Urothelium cell line (cell line): ENCODE measurements at places on chromosomes 6 and 20.

DNA sequence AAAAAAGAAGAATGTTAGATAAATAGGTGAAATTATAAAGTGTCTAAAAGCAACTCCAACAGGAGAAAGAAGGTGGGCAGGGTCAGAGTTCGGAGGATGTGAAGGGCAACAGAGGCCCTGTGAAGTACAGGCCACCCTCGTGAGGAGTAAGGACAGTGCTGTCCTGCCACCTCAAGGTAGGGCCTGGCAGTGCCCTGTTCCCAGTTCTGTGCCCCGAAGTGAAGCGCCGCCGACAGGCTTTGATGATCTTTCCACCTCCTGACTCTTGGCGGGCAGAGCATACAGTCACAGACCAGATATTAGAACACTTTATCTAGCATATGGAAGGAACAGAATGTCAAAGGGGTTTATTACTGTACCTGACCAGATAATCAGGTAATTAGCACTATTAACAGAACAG lies 75.8 kb downstream of the GJA10 start:
- DNase-seq: no peak

DNA sequence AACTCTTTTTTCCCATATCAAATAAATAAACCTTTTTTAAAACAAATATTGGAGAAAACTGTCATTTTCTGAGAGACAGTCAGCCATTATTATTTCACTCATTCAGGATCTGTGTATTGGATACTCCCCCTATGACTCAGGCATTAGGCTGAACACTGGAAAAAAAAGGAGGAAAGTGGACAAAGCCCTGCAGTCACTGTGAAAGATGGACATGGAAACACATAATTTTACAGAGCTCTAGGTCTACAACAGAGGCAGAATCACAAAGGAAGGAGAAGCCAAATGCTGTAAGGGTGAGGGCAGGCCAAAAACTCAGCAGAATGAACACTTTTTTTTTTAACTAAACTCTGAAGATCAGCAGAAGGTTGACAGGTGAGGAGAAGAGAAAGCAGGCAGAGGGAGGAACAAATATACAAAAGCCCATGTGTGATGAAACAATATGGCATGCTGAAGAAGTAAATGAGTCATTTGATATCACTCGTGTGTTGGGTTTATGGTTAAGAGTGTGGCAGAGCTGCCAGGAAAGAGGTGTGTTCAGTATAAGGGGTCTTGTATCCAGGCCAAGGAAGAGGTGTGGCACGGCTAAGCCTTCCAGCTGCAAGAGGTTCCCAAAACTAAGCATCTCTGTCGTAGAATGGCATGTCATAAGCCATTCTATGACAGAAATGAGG lies 39.1 kb downstream of the EPB41L2 start:
- peak; percentile 47 for DNase-seq

DNA sequence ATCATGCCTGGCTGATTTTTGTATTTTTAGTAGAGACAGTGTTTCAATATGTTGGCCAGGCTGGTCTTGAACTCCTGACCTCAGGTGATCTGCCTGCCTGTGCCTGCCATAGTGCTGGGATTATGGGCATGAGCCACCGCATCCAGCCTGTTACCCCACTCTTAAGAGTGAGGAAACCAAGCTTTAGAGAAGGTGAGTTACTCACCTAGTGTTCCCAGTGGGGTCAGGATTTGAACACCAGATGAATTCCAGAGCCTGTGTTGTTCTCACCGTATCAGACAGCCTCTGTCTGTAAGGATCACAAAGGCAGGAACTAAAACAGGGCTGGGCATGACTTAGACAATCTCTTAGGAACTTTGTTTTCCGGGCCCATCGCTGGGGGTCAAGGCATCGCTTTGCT lies 9.4 kb upstream of the FANCE start:
- DNase-seq: no peak

DNA sequence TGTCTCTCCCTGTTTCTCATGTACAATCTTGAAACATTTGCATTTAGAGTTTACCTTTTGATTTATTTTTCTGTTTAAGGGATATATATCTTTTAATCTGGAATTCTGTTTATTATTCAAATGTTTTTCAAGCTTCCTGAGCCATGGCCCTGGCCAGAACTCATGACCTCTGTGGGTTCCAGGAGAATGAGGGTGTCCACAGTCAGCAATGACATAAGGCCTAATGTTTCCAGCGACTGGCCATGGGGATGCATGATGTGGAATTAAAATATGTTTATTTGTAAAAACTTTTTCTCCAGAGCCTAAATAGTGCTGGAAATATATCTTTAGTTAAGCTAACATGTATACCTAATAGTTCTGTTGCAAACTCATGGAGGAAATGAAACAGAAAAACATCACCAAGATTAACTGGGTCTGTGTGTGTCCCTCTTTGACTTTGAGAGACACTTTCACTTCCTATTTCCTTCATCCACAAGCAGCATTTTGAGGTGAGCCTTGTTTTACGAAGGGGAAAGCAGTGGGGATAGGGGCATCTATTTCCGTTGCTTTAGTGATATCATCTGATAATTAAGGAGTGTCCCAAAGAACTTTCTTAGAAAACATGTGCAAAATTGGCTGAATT lies 87.6 kb downstream of the SMOC2 start:
- DNase-seq: no peak

GRCh38 chr6:144725736-144726522 lies 440.8 kb downstream of the UTRN start:
- DNase-seq: no peak

DNA sequence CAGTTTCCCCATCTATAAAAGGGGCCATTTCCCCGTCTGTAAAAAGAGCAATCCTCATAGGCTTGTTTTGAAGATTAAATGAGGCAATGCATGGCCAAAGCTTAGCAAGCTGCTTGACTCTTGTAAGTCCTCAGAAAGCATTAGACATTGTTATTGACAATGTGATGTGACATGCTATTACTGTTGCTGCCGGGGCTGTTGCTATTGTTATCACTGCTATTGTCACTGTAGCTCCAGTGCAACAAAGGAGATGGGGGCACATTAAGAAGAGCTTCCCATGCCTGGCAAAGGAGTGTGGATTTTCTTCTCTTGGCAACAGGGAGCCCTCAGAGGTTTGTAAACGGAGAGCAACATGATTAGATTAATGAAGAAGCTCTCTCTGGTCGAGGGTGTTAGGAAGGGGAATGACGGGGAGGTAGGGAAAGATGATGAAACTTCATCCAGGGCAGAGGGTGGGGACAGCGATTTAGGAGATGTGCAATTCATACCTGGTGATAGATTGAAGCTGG lies 33.1 kb upstream of the FAM83D start:
- no peak for DNase-seq

DNA sequence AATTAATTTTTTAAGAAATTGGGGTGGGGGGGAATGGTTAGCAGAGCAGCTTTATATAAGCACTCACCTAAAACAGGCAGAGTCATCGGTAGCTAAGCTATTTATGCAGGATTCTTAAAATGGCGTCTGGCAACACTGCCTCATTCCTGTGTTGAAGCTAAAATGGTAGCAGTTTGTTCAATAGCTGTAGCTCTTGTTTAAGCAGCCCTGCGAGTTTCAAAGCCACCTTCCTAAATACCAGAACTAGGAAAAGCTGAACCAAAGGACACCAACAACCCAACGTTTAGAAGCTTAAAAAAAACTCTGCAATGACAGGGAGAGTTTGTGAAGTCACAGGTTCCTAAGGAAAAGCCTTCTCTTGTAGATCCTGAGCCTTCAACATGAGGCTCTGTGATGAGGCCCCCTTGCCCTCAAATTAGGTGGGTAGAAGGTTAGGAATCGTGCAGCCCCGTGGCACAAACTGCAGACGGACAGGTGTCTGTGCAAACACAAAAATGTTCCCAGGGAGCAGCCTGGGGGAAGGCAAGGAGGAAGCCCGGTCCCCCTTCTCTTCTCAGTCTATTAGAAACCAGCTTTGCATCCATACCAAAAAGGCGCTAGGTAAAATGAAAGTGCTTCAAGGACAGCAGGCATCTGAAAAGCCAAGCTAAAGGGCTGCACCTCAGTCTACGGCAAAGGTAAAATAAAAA lies 4.7 kb downstream of the ZMYND8 start:
- DNase-seq: no peak

DNA sequence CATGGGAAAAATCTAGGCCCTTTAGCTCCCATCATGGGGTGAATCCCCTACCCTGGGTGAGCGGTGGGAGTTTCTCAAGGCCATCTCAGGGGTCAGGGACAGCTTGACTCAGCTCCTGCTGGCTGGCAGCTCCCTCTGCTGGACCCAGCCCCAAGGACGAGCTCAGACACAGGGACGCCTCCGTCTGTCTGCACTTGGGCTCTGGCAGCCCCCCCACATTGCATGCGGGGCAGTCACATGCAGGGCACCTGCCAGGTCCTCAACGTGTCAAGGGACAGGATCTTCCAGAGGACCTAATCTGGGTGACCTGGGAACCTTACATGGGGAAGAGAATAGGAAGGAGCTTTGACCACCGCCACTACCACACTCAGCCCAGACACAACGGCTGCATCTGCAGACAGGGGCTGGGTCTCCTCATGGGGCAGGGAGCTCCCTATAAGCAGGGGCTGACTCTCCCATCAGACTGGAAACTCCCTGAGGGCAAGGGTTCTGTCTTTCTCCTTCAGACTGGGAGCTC lies 173.4 kb downstream of the MRPL14 start:
- no peak for DNase-seq

- DNase-seq: no peak
Measured at GRCh38 chr20:35750611-35751010, 8.6 kb upstream of the RBM39 start.

DNA sequence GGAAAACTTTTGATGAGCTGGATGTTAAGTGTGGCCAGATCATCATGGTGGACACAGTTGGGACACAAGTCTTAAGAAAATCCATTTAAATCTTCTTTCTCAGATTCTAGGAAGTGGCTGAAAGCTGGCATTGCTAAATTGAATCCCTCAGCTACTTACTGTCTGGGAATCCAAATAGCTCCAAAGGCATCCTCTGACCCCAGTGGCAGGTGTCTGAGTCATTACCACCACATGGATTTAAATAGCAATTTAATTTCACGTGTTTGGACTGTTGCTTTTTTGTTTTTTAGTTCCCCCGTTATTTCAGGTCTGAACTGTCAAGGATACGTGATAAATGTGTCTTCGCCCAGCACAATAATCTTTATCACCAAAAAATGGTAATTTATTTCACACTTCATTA lies 33.2 kb upstream of the HDGFL1 start:
- no peak for DNase-seq

DNA sequence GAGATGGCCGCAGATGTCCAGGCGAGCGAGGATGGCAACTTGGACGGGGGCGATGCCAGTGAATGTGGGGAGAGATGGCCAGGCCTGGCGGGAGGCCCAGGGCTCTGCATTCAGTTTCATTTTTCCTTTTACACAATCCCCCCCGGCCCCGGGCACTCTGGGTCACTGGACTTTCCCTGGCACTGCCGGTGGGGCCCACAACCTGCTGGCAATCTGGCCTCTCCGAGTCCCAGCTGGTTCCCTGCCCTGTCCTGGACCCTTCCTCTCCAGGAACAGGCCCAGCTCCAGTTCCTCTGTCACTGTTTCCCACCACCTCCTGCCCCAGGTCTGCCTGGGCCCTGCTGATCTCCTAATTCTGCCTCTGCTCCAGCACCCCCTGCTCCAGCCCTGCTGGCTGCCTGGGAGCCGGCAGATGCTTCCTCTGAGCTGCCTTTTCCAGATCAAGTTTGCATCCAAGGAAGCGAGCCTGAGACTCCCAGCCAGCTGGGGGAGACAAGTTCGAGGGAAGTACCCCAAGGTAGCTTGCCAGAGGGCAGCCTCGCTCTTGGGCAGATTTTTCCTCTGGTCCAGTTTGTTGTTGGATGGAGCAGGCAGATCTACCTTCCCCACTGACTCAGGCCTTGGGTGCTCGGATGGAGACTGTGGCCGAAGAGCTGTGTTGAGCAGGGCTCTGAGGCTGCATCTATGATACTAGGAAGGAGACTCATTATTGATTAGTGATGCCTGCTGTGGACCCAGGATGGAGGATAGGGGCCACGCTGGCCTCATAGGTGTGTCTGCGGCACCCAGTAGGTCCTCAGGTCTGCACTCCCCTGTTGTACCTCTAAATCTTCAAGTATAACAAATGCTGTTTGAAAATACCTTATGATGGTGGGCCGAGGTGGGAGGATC lies 83.2 kb downstream of the CEBPB start:
- DNase-seq: no peak

DNA sequence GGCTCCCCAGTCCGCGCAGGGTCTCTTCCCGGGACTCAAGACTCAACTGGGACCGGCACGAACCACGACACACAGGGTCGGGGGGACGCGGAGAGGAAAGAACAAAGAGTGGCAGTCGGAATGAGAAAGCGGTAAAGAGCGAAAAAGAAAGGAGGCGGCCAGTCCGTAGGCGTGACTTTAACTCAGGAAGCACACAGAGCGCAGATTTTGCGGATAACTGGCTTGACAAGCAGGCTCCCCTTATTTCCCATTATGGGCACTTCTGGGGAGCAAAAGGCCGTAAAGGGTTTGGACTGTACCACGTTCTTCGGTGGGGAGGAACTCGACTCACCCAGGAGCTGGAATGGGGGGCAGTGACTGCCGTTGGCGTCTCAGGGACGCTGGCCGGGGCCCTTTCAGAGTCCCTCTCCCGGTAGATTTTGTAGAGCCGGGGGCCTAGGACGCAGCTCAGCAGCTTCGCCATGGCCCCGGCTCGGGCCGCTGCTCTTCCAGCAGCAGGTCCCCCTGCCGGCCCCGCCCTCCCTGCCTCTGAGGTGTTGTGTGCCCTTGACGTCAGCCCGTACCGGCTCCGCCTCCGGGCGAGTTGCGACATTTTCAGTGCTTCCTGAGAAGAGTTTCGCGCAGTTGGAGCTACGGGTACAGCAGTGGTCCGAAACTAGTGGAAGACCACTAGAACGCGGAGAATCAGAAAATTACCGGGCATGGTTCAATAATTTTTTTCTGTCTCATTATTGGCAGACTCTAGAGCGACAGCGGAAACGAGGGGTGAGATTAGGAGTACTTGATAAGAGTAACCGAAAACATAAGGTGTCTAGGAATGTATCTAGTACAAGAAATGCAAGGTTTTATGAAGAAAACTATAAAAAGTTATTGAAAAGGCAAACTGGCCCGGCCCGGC lies at the start of gene ABHD16A:
Gene ABHD16A, minus strand, starts transcription at position 506 of the 898 bp plus-strand sequence. Its CDS starts 43 bp downstream, at position 463.
- peak; percentile 99 for DNase-seq

DNA sequence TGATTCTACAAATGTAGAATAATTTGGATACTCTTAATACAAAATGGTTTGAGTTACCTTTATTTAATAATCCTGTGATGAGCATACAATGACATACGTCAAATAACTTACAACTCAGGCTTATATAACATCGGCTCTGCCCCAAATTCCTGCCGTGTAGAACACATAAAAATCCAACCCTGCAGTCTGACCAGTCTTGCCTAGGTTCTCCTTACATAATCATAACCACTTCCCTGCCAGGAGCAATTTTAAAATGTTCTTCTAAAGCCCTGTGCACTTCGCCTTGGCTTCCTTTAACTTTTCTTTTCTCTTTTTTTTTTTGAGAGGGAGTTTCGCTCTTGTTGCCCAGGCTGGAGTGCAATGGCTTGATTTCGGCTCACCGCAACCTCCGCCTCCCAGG lies 16.2 kb upstream of the IER3 start:
- DNase-seq: no peak

DNA sequence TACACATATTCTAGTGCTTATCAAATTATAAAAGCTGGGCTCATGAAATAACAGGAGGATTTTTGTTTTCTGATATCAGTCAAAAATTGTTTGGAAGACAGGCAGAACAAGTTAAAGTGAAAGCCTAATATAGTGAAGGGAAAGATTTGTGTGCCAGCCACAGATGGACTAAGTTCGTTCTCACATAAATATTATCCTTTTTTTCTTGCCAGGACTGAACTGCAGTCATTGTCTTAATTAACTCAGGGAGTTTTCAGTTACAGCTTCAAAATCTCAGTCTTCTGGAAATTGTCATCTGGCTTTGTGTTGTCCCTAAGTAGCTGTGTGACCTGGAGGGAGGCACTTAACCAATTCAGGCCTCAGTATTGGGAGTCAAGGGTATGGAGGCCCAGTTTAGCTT lies 40.7 kb downstream of the PLCB4 start:
- no peak for DNase-seq

GRCh38 chr20:56343861-56344381 lies 14.9 kb upstream of the FAM210B start:
- peak; percentile 87 for DNase-seq
